ENCODE measurements at places on chromosomes 12 and 14.

DNA sequence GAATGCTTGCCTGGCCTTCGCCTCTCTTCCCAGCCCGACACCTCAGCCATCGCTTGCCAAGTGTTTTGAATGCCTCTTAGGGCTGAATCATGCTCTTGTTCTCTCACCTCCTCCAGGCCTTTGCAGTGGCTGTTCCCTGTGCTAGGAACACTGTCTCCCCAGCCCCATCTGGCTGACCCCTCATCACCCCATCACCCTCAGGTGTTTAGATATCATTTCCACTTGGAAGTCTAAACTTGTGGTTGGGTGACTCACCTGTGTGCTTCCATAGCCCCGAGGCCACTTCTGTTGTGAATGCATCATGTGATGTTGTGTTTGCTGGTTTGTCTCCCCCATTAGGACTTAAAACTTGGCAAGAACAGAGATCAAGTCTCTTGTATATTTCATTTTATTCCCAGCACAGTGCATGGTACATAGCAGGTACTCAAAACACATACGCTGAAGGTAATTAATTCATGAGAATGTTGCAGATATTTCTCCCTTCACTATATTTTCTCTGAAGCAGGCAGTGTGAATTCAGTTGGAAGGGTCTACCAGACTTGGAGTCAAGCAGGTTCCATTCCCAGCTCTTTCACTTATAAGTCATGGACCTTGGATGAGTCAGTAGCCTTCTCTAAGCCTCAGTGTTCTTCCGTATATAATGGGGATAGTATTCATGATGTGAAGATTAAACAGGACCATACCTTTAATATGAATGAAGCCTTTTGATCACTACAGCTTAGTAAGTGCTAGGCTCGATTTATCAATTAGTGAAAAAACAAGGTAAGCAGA, 67.8 kb downstream of the HRK start:
- DNase-seq, result no peak

DNA sequence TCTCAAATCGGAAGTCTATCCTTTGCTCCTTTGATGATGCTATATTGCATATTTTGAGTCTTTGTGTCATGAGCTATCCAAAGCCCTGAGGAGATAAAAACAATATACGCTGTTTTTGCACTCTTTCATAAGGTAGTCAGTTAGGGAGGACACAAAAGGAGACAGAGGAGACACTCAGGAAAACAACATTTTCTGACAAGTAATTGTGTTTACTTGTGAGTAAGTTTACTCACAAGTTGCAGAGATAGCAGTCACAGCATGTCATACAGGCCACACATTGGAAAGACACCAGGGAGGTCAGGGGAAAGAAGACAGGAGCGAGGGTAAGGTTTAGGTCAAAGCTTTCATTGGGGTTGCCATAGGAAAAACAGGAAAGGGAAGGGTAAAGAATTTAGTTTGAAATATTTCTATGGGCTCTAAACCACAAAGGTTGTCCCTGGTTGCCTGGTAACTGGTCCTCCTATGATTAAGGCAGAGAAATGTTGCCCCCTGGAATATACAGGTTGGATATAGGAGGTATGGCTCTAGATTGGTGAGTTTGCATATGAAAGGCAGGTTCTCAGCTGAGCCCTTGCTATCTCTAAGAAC, 7.4 kb upstream of the GABARAPL1 start:
- DNase-seq, result no peak

GRCh38 chr12:20460956-20461355, 92.6 kb downstream of the PDE3A start:
- no peak for DNase-seq

- DNase-seq, result no peak
These were observed 276.9 kb downstream of the CACNA1C start for GRCh38 chr12:2329661-2330210.

- DNase-seq, result no peak
These were observed 3.9 kb downstream of the P3H3 start for GRCh38 chr12:6832125-6832524.

- DNase-seq, result no peak
These were observed 96.5 kb downstream of the DENND5B start for GRCh38 chr12:31494455-31494854.

- DNase-seq, result no peak
These were observed 58.8 kb upstream of the SLC24A4 start for GRCh38 chr14:92264195-92264594.

GRCh38 chr14:41302776-41303175, 303.9 kb upstream of the LRFN5 start:
- DNase-seq, result no peak

GRCh38 chr12:115828168-115828567, 449.3 kb downstream of the MED13L start:
- DNase-seq, result no peak

DNA sequence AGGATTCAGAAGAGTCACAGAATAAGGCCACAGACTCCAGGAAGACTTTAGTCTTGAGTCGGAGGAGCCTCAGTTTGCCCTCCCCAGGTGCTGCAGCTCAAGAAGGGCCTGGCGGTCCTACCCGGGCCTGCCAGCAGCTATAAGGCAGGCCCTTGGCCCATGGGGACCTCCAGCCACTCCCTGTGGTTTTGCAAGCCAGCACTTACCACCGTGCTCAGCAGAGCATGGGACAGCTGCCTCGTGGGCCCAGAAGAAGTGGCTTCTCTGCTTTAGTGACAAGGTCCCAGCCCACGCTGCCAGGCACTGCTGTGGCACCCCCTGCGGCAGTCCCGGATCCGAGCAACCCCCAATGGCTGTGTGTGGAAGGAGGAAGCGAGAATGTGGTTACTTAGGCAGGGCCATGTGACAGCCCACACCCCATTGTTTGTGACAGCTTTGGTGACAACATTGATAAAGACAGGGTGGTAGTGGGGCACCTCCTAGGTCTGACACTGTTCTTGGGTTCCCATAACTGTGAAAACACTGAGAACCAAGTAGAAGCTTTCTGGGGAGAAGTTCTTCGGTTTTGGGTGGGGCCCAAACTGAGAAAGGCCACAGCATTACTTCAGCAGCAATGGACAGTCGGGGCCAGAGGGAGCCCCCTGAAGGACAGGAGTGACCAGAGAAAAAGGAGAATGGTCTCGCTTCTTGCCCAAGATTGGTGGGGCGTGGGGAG, at the start of gene SELPLG:
SELPLG (minus strand) TSS at position 361 of the 715 bp plus-strand sequence. CDS start 9,587 bp downstream, outside the sequence.
- DNase-seq, result no peak

DNA sequence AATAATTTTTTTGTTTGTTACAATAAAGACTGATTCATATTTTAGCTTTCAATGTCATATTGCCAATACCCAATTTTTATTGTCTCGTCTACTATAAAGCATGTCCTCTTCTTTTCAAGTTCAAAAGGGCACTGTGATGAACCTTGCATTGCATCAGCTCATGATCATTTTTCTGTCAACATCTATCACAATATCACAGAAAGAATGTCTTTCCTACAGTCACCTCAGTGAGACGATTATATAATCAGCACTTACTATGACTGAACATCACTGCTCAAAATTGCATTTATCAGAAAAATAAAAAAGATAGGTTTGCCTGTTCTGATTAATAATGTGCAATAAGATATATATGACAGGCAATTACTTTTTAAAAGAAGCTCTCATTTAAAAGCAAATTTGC, 228.7 kb upstream of the LRFN5 start:
- no peak for DNase-seq

- DNase-seq, result no peak
These were observed 68.3 kb upstream of the TBPL2 start for GRCh38 chr14:55508676-55509075.

DNA sequence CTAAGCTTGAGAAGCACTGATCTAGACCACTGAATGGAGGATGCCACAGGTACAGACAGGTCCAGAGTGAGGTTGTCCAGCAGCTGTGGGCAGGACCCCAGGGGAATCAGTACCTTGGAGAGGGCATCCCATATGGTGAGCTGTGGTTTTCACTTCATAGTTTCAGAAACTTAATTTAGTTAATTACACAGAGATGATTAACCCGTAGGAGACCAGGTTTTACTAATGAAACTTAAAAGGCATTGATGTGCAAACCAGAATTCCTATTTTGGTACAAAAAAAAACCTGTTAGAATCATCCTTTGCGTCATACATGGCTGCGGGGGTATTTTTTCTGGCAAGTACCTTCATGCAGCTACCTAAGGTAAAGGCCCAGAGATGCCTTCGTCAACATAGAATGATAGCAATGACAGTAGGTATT, 159.3 kb downstream of the DACT1 start:
- no peak for DNase-seq

- DNase-seq, result peak; percentile 82
These were observed 718 bp downstream of the PACS2 start for GRCh38 chr14:105315211-105315721.

GRCh38 chr12:49623142-49623904, at the start of gene PRPF40B:
TSS of gene PRPF40B (plus strand) at chr12:49623561. CDS start at chr12:49623591, 30 bp downstream.
- DNase-seq, result peak; percentile 86

DNA sequence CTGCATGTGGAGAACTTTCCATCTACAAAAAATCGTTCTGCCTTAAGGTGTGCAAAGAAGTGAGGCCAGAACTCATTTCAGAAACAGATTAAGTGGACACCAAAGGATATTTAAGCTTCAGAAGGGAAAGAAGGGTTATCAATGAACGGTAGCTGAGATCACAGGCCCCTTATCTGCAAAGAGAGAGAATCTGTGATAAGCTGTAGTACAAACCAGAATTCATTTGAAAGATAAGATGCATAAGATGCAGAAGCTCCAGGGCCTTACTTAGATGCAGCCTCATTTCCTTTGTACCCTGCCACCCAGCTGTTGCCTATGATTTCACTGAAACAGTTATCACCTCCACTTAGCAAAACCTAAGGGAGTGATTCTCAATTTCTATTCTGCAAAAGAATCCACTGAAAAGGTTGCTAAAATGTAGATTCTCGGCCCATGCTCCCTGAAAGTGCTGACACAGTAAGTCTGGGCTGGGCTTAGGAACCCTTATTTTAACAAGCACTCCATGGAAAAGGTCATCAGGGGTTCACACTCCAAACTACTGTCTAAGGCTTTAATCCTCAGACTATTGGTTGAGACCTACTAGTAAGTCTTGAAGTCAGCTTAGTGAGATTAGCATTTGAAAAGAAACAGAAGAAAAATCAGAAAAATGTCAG, 64.8 kb downstream of the HELB start:
- DNase-seq, result no peak

DNA sequence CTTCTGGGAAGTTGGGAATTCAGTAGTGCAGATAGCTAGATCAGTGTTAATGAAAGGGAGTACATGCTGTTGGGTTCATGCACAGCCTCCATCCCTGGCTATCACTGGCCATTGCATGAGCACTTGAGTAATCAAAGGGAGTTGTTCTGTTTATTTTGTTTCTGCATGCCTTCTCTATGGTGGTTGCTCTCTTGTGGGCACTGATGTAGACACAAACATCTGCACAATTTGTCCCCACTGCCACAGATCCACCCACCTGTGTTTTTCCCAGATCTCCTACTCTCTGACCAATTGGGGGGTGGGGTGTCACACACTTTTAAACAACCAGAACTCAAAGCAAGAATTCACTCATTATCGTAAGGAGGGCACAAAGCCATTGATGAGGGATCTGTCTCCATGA, 89.7 kb upstream of the DHRS4 start:
- no peak for DNase-seq

GRCh38 chr14:32407130-32407529, 78.0 kb downstream of the AKAP6 start:
- no peak for DNase-seq

- DNase-seq, result no peak
These were observed 374.9 kb downstream of the GXYLT1 start for GRCh38 chr12:41769810-41770209.

DNA sequence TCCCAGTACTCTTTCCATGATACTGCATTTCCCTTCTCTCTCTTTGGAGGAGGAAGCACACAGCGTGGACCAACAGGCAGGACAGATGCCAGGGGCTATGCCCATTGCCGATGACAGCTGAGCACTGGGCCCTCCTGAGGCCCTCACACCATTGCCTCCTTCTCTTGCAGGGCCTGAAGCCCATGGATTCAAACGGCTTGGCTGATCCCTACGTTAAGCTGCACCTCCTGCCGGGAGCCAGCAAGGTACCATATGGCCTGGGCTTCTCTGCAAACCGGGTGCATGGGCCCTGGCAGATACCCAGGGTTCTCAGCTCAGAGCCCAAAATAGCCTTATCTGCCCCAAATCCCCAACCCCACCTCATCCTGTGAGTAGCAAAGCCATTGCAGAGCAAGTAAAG, 25.2 kb upstream of the OAS1 start:
- no peak for DNase-seq

GRCh38 chr12:16870845-16871244, 264.9 kb upstream of the LMO3 start:
- no peak for DNase-seq

DNA sequence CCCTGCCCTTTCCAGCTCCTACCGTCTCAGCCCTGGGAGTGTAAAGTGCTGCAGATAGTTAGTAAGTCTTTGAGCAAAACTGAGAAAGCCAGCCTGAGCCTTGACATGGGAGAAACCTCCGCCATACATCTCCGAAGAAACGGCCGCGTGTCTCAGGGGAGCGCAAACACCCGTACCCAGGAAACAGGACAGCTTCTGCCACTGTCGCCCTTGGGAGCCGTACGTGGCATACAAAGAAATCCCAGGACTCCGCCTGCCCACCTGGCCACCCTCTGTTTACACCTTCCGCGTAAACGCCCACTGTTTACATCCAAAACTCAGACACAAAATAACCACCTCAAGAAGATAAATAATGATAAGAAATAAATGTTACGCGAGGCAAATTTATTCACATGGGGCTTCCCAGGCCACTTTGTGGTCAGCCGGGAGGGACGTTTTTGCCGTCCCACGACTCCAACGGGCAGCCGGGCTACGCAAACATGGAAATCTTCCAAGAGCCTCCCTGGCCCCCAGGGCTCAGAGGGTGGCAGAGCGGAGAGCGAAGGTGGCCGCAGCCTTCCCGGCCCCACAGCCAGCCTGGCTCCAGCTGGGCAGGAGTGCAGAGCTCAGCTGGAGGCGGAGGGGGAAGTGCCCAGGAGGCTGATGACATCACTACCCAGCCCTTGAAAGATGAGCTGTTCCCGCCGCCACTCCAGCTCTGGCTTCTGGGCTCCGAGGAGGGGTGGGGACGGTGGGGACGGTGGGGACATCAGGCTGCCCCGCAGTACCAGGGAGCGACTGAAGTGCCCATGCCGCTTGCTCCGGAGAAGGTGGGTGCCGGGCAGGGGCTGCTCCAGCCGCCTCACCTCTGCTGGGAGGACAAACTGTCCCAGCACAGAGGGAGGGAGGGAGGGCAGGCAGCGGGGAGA, at the start of gene BDKRB2:
BDKRB2 (plus strand) TSS at position 689 of the 908 bp plus-strand sequence. CDS start 32,269 bp downstream, outside the sequence.
- peak; percentile 94 for DNase-seq

DNA sequence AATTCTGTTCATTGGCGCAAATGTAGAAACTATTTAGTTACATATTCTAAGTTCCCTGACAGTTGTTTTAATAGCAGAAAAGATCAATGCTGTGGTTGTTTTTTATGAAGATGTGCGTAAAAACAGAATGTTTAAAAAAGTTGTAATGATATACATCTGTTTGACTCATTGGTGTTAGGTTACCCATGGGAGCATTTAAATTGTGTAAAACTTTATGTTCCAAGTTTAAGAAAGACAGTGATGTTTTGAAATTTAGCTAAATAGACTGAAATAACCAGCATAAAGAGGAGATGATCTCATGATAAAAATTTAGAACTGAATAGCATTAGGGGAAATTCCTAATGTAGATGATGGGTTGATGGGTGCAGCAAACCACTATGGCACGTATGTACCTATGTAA, 3.6 kb downstream of the PELI2 start:
- DNase-seq, result no peak
